ENCODE measurements at places on chromosomes 3 and 15.
A peak's percentile ranks its signal among the peaks of the same experiment; 100 is the strongest.

DNA sequence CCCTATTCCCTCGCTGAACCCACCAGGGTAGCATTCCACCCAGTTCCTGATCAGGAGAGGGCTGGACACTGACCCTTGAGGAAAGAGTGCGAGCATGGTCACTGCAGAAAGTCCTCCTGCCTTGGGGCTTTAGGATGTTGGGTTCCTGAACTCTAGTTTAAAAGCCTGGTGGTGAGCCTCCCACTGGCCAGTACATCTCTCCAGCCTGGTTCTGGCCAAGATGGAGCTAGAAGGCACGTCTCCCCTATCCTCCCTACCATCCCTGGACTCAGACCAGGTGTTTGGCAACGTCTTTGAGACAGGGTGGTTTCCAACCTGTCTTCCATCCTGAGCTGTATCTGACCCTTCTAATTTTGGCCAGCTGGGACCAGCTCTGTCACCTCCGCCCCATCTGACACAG lies 31.4 kb downstream of the NBEAL2 start:
- no peak for DNase-seq

GRCh38 chr15:33311312-33311971 lies 675 bp downstream of the RYR3 start:
- no peak for DNase-seq

DNA sequence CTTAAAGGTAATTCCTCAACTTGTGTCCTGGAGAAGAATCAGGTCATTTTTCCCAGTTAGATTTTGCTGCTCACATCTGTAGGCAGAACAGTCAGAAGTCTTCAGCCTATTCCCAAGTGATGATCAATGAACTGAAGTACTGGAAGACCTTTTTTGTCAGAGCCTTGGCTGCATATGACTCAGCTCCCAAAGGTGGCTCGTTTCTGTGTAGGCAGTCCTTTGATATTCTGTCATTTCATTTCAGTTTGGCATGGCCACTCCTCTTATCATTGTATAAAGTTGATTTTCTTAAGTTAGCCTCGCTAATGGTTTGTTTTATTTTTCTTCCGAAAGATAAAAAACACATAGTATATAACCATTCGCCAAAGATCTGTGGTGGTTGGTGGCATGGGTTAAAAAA lies 90.7 kb downstream of the KLHL25 start:
- no peak for DNase-seq

DNA sequence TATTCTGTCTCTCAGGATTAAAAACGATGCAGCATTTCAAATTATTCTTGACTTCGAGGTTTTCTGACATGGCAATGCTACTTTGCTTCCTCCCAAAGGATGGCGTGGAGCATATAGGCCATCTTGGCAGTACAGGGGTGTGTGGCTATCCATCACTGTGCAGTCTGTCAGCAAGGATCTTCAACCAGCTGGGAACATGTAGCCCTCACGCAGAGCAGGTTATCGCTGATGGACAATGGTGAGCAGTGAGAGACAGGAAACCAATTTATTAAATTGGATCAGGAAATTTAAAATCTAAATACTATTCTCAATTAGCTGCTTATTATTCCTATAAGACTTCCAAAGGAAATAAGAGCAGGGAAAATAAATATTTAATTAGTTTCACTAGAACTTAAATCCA lies 615.3 kb downstream of the OTOL1 start:
- no peak for DNase-seq

DNA sequence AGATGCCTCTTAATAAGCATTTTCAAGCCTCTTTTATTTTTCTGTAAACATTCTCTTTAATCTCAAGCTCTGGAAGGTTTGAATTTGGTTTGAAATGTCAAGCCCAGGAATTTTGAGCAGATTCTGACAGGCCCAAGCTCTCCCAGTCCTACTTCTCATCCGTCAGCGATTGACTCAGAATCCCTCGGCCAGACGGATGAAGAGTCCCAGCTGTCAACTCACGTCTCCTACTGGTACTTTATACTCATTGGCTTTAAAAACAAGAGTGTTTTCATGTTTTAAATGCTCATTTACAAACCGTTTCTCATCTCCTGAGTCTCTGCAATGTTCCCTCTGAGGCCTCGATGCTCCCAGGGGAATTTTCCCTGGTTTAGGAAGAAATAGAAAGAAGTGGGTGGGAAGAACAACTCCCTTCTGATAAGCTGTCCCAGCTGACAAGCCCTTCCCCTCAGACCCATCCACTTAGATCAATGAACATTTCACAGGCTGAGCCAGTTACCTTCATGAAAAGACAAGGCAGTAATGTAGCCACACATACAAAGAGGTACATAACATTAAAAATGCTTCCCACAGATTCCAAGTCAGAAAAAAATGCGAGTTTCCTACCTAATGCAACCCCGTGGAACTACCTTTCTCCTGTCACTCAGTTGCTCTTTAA lies 478.2 kb upstream of the DPH6 start:
- peak; percentile 14 for DNase-seq

DNA sequence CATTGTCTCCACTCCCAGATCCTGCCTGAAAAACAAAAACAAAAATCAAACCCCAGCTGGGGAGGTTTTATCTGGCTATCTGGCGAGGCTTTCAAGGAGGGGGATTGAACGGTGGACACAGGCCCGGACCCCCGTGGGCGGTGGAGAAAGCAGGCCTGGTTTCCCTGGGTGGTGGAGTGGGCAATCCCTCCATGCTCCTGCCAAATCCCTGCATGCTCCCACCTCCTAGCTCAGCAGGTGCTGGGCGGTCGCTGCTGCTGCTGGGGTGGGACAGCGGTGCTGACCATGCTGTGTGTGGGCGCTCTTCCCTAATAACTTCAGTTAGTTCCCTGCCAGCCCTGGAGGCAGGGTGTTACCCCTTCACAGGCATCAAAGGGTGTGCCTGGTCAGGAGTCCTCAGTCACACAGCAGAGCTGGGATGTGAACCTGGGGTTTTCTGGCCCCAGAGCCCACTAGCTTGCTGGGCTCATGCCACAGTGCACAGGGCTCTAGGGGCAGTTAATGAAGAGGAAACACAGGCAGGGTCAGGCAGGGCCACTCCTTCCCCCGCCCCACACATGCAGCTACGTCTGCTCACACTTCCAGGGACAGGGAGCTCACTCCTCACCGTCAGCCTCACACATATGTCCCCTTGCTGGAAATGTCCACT lies 15.9 kb upstream of the PLXND1 start:
- DNase-seq: peak; percentile 2

DNA sequence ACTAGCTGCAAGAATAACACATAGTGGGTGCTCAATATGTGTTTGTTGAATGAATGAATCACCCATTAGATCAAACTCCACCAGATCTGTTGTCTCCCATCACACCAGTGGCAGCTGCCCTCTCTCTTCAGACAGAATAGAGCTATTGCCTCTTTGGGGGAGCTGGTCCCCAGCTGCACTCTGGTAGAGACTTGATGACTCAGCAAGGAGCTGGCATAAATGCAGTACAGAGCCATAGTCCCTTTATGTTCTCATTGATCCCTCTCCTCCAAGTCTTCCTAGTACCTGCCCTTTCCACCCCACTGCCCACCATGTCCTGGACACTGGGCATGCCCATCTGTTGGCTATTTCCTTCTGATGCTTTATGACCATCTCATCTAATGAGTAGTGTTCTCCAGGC lies 361.9 kb downstream of the LRTM1 start:
- no peak for DNase-seq

GRCh38 chr3:77191640-77192039 lies 151.7 kb downstream of the ROBO2 start:
- DNase-seq: no peak

- DNase-seq: peak; percentile 54
These were observed 55.5 kb downstream of the NBEAL2 start for GRCh38 chr3:47034868-47035489.

GRCh38 chr3:70571696-70572095 lies 259.3 kb upstream of the MDFIC2 start:
- DNase-seq: no peak

DNA sequence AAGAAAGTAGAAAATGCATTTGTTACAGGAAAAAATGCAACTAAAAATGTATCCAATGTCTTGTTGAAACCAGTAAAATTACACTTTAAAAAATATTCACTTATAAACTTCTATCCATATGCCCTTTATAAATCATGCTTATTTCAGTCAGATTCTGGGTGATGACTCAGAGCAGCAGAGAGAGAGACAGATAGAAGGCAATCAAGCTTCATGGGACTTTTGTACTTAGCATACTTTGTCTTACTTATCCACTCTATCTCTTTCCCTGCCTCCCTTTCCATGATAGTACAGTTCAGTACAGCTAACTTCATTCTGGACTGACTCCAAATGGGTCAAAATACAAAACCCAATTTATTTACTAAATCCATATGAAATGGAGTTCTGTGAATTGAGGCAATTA lies 1438.2 kb downstream of the ZPLD1 start:
- no peak for DNase-seq

- DNase-seq: no peak
These were observed 27.6 kb downstream of the TBC1D2B start for GRCh38 chr15:78049691-78050440.

DNA sequence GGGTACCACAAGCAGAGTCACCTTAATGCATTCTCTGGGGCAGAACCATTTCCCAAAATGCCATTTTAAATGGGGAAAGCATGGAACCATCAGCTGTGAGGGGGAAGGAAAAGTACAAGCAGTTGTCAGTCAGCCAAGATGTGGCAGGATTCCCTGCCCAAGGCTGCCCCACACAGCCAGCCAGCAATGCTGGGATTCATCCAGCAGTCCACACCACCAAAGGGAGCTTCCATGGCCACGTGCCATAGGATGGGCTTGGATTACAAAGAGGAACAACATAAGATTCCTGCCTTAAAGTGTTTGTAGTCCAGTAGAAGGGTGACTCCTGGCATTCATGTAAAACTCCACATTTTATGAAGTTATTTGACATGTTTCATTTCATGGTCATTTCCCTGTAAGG lies 233.3 kb downstream of the SHOX2 start:
- DNase-seq: peak; percentile 10

DNA sequence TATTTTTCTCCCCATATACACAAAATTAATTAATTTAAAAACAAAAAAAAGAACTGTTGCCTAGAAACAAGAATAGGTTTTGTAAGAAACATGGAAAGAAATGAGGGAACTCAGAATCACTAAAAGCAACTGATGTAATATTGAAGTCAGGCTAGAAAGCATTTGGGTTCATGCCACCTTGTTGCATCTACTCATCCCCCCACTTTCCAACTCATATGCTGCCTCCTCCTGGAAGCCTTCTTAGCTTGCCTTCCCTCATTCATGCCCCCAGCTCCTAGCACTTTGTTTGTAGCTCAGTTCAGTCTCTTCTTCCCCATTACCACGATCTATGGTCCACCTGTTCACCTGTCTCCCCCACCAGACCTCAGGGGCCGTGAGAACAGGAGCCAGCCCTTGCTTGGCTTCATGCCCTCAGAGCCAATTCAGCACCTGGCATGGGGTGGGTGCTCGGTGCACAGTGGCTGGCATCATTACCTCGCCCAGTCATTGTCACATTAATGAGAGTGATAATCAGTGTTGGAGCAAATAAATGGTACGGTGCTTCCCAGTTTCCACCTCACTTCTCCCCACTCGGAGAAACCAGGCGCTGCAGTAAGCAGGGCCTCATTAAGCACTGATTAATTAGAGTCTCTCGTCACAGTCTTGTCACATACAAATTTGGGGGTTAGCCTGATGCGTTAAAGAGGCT lies 62.4 kb upstream of the SLC6A1 start:
- no peak for DNase-seq

GRCh38 chr3:127091376-127091775 lies 101.6 kb upstream of the PRR23E start:
- DNase-seq: no peak

- DNase-seq: no peak
These were observed 42.5 kb upstream of the ABHD10 start for GRCh38 chr3:111936191-111936841.

- peak; percentile 17 for DNase-seq
These were observed 422.3 kb upstream of the ROBO1 start for GRCh38 chr3:80190051-80190450.

- DNase-seq: no peak
These were observed 608.1 kb downstream of the ZNF385D start for GRCh38 chr3:21142949-21143348.

- DNase-seq: no peak
These were observed 6.3 kb upstream of the NCBP2 start for GRCh38 chr3:196948442-196949284.

DNA sequence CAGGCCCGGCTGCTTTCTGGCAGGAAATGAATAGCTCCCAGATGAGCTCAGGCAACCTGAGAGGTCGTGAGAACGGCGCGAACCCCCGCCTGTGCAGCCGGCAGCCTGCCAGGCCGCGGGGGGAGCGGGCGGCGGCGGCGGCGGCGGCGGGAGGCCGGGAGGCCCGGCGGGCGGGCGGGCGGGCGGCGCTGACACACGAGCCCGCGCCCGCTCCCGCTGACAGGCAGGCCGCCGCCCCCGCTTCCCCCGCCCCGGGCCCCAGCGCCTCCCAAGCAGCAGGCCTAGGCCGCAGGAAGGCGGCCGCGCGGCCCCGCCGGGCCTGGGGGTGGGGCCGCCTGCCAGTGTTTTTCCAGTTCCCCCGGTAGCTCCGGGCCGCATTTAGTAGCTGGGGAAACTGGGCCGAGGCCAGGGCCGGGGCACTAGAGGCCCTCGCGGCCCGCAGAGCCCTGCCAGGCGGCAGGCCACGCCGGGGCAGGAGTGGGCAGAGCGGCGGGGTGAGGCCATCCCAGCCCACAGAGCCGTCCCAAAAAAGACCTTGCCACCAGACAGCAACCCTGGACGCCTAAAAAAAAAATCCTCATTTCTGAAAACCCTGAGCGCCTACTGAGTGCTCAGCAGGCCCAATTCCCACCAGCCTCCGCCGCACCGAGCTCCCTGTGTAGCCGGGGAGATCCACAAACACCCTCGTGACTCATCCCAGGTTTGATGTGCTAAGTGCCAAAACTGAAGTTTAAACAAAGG lies 5.6 kb downstream of the HES1 start:
- peak; percentile 80 for DNase-seq

DNA sequence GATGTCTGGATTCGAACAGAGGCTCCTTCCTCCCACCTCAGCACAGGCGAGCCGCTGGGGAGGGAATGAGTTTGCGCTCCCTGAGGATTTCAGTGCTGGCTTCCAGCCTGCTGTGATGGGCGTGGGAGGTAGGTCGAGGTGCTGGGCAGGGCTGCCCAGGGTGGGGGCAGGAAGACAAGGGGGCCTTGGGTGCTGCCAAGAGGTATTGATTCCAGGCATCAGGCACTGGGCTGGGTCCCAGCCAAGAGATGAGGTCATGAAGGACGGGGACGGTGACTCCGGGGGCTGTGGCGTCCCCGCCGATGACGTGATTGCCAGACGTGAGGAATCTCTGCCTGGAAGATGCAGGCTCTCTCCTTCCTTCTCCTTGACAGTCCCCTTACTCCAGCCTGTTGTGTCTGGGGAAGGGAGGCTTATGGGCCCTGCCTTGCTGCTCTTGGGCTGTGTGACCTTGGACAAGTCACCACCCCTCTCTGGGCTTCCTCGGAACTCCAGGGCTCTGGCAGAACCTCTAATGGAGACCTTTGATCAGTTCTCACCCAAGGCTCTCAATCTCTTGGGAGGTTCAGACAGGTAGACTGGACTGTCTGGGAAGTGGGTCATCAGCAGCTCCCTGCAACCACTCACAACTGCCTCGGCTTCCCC lies 116.8 kb downstream of the FBLN2 start:
- no peak for DNase-seq

GRCh38 chr3:94081884-94082283 lies 19.0 kb downstream of the NSUN3 start:
- DNase-seq: no peak

GRCh38 chr3:194691481-194692283 lies 6.0 kb downstream of the FAM43A start:
- DNase-seq: no peak

- DNase-seq: no peak
These were observed 23.1 kb downstream of the CXCR6 start for GRCh38 chr3:45966371-45966791.

- no peak for DNase-seq
These were observed 1.4 kb upstream of the HERC1 start for GRCh38 chr15:63835211-63835568.

- DNase-seq: peak; percentile 28
These were observed 963.4 kb downstream of the ROBO1 start for GRCh38 chr3:78804251-78805037.

All from Ammon's horn (tissue), 1 donor.